Pulmonary artery endothelial cell (primary cell): ENCODE measurements at places on chromosomes 2 and 18. TPM values are rescaled to one million over a fixed set of nuclear protein-coding genes. Genes with fewer than 3 reads are reported as not detected.

The HNMT gene
- total RNA-seq = 9.2 and 11.3 TPM in 2 replicates

The RIOK3 gene
- 50.1 and 58.6 TPM in 2 replicates for total RNA-seq

The CDK15 gene
- not detected in 2 replicates for total RNA-seq

The LRATD1 gene
- total RNA-seq = 0.04 and 0.07 TPM in 2 replicates

The TEKT4 gene
- total RNA-seq = not detected in 2 replicates

The CAD gene
- 62.4 and 62.8 TPM in 2 replicates for total RNA-seq

The TRIM43 gene
- not detected in 2 replicates for total RNA-seq

The MCM6 gene
- total RNA-seq = 28.6 and 41.4 TPM in 2 replicates

The UCN gene
- 0.20 and 0.39 TPM in 2 replicates for total RNA-seq

The SCN2A gene
- not detected in 2 replicates for total RNA-seq

The FEV gene
- not detected in 2 replicates for total RNA-seq

The LIMS3 gene
- total RNA-seq = 3.3 and 7.3 TPM in 2 replicates

The ITGB6 gene
- 0.07 TPM in 2 replicates for total RNA-seq

The SERPINE2 gene
- total RNA-seq = 10.7 and 12.9 TPM in 2 replicates

The ITGA4 gene
- 1.6 and 9.3 TPM in 2 replicates for total RNA-seq

The FBXO36 gene
- 0.63 and 2.0 TPM in 2 replicates for total RNA-seq

The LONRF2 gene
- total RNA-seq = not detected in 2 replicates

The ARHGEF4 gene
- total RNA-seq = 0.14 TPM in 1 of 2 replicates, not detected in the other

The ASAP2 gene
- 44.0 and 49.9 TPM in 2 replicates for total RNA-seq
